BJ (cell line): ENCODE measurements at places on chromosomes 7 and 10. TPM values are rescaled to one million over a fixed set of nuclear protein-coding genes. Genes with fewer than 3 reads are reported as not detected.

Gene TMEM72
- not detected in 2 replicates for polyA plus RNA-seq

Gene NEUROD6
- not detected in 2 replicates for polyA plus RNA-seq

Gene ZWINT
- polyA plus RNA-seq = 31.1 and 32.3 TPM in 2 replicates

Gene ADAMTS14
- 1.2 and 3.3 TPM in 2 replicates for polyA plus RNA-seq

Gene DEPP1
- 7.0 and 11.9 TPM in 2 replicates for polyA plus RNA-seq

Gene CPA4
- 52.5 and 54.9 TPM in 2 replicates for polyA plus RNA-seq

Gene OR2A1
- 0.13 TPM in 1 of 2 replicates, not detected in the other for polyA plus RNA-seq

Gene CHST12
- 8.6 and 18.4 TPM in 2 replicates for polyA plus RNA-seq

Gene TCAF2
- polyA plus RNA-seq = 1.7 and 1.9 TPM in 2 replicates

Gene PTN
- polyA plus RNA-seq = 29.1 and 33.5 TPM in 2 replicates

Gene FZD1
- polyA plus RNA-seq = 3.9 and 4.5 TPM in 2 replicates

Gene PRPF18
- 6.4 and 17.4 TPM in 2 replicates for polyA plus RNA-seq

Gene KEL
- 0.17 and 0.31 TPM in 2 replicates for polyA plus RNA-seq

Gene FGF8
- not detected in 2 replicates for polyA plus RNA-seq

Gene MEOX2
- not detected in 2 replicates for polyA plus RNA-seq

Gene H2BK1
- polyA plus RNA-seq = not detected in 2 replicates

Gene CALHM1
- polyA plus RNA-seq = not detected in 2 replicates

Gene AFAP1L2
- polyA plus RNA-seq = 0.10 and 0.22 TPM in 2 replicates

Gene CACNA2D1
- polyA plus RNA-seq = 6.0 and 11.0 TPM in 2 replicates

Gene LRRC17
- polyA plus RNA-seq = 2.4 and 3.4 TPM in 2 replicates

Gene MYO1G
- polyA plus RNA-seq = 0.02 TPM in 1 of 2 replicates, not detected in the other

Gene NOLC1
- polyA plus RNA-seq = 47.5 and 49.2 TPM in 2 replicates

Gene SNX10
- not detected in 2 replicates for polyA plus RNA-seq

Gene DGKI
- 1.3 and 1.4 TPM in 2 replicates for polyA plus RNA-seq

Gene ATG9B
- polyA plus RNA-seq = 0.07 and 0.15 TPM in 2 replicates

Gene CUBN
- polyA plus RNA-seq = 0.39 TPM in 2 replicates

Gene SEMA3D
- 19.9 and 27.7 TPM in 2 replicates for polyA plus RNA-seq

Gene NODAL
- not detected in 2 replicates for polyA plus RNA-seq

Gene CTAGE4
- polyA plus RNA-seq = 0.91 and 0.98 TPM in 2 replicates

Gene OR2A42
- polyA plus RNA-seq = 0.02 TPM in 1 of 2 replicates, not detected in the other

Gene HOXA3
- polyA plus RNA-seq = 0.09 and 0.15 TPM in 2 replicates

Gene APBB1IP
- 4.3 and 5.6 TPM in 2 replicates for polyA plus RNA-seq

Gene TEX47
- polyA plus RNA-seq = not detected in 2 replicates

Gene FASTK
- 49.3 and 89.9 TPM in 2 replicates for polyA plus RNA-seq

Gene SCIN
- polyA plus RNA-seq = 0.06 and 0.17 TPM in 2 replicates

Gene PON3
- not detected in 2 replicates for polyA plus RNA-seq

Gene CTBP2
- polyA plus RNA-seq = 49.3 and 72.9 TPM in 2 replicates

Gene HYAL4
- polyA plus RNA-seq = not detected in 2 replicates

Gene LZTS2
- 47.5 and 81.5 TPM in 2 replicates for polyA plus RNA-seq

Gene STEAP1B
- 1.4 and 4.3 TPM in 2 replicates for polyA plus RNA-seq

Gene GPR26
- 0.01 TPM in 1 of 2 replicates, not detected in the other for polyA plus RNA-seq

Gene GNAT3
- polyA plus RNA-seq = not detected in 2 replicates

Gene ACTR3C
- polyA plus RNA-seq = 0.60 and 0.91 TPM in 2 replicates

Gene SPDYE9
- polyA plus RNA-seq = not detected in 2 replicates

Gene CFAP43
- 0.05 and 0.11 TPM in 2 replicates for polyA plus RNA-seq

Gene SSC4D
- polyA plus RNA-seq = 0.71 and 0.92 TPM in 2 replicates
